ENCODE measurements at places on chromosomes 5 and 9.

DNA sequence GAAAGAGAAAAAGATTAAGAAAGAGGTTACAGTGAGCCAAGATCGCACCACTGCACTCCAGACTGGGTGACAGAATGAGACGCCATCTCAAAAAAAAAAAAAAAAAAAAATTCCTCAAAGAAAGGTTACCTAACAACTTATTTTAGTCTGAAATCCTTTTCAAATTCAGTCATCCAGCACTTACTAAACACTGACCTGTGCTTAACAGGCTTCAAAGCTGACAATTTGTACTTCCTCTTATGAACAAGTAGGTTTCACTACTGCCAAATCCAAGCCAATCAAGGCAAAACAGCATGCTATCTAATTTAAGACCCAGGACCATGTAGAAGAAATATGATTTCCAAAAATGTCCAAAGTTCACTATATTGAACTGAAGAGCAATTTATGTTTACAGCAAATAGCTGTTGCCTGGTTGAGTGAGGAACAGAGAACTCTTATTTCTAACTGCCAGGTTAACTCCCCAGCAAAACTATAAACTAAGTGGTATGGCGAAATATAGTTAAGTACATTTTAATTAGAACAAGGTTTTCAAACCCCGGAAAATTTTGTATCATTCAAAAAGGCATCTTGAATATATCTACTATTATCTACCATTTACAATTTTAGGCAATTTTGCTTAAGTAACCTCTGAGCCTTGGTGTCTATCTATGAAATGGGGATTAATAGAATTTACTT lies 13.4 kb downstream of the PWWP2A start:
- no peak for DNase-seq

GRCh38 chr9:122383992-122384461 lies 13.2 kb downstream of the PTGS1 start:
- no peak for DNase-seq

DNA sequence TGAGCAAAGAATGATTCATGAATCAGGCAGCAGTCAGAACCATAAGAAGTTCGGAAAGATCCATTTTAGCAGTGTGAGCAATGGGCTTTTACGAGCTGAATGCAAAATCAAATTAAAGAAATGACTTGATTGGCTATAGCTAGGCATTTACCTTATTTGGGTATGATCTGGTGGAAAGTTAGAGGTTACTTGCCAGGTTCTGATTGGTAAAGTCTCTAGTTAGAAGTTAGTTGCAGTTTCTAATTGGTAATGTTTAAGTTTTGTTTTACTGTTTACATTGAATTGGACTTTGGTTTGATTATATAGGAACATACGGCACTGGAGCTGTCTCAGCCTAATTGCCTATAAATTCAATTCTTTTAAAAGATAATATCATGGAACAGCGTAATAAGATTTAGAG lies 97.9 kb downstream of the ITGA1 start:
- no peak for DNase-seq

DNA sequence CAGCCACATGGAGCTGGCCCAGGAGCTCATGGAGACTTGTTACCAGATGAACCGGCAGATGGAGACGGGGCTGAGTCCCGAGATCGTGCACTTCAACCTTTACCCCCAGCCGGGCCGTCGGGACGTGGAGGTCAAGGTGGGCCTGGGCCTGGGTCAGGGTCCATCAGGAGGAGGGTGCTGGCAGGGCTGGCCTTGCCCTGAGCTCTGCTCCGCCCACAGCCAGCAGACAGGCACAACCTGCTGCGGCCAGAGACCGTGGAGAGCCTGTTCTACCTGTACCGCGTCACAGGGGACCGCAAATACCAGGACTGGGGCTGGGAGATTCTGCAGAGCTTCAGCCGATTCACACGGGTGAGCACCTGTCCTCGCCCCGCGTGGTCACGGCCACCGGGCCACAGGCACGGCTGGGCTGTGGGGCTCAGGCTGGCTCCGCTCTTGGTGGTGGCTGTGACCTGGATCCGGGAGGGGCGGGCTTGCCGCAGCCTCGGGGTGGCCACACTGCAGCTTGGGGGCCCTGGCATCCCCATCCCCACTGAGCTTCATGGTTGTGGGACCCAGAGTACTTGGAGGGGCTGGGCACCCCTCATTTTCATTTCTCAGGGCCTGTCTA lies 7.1 kb downstream of the DPP7 start:
- DNase-seq: no peak

- DNase-seq: peak; percentile 52
Measured at GRCh38 chr5:151153766-151154272, 3.8 kb downstream of the ANXA6 start.

GRCh38 chr9:81650586-81651515 lies 38.5 kb downstream of the TLE1 start:
- no peak for DNase-seq

DNA sequence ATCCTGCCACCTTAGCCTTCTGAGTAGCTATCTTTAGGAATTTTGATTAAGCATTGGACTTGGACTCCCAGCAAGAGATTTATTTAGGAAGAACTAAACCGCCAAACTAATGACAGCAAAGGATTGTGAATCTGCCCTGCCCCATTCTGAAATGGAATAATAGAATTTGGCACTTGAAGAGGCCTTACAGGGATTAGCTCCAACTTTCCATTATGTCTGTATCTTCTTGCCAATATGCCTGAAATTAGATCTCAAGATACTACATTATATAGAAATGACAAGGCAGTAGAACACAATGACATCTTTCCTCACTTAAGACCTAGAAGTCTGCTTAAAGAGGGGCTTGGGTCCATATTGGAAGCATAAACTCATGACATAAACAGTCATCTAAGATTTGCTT lies 77.0 kb upstream of the DPYSL3 start:
- no peak for DNase-seq

GRCh38 chr5:137374110-137374714 lies 124.9 kb downstream of the SPOCK1 start:
- DNase-seq: no peak

DNA sequence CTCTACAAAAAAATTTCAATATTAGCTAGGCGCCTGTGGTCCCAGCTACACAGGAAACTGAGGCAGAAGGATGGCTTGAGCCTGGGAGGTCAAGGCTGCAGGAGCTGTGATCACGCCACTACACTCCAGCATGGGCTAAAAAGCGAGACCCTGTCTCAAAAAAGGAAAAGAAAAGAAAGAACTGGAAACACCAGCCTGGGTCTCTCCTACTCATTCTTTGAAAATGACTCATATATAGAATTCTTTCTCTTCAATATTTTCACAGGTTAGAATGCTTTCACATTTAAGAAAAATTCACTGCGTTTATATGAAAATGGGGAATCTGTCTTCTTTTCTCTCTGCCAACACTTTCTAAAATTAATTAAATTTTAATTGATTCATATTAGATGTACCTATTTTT lies 115.6 kb downstream of the TRPM6 start:
- no peak for DNase-seq
